Liver (tissue), 10 donors: ENCODE measurements at places on chromosomes 12 and 14.

- no peak overlapping the region for H3K4me3 ChIP-seq
- peaks cover 2% of the 10 kb centered on the region for H3K36me3 ChIP-seq
- H3K27ac ChIP-seq, result no peak overlapping the region
- no peaks in the 10 kb centered on the region for H3K4me1 ChIP-seq
Observed at GRCh38 chr14:72818998-72819397, 74.9 kb downstream of the DPF3 start.

- H3K4me1 ChIP-seq, result no peaks in the 10 kb centered on the region
- H3K36me3 ChIP-seq, result no peaks in the 10 kb centered on the region
- no peak for DNase-seq
Observed at GRCh38 chr12:93002293-93003054, 73.4 kb upstream of the EEA1 start.

GRCh38 chr12:62260733-62261683 is 804 bp downstream of the USP15 start:
- H3K27me3 ChIP-seq, result no peaks in the 10 kb centered on the region
- peak overlapping the region; percentile 97 for H3K27ac ChIP-seq
- H3K4me3 ChIP-seq, result peak overlapping the region; percentile 84

- no peaks in the 10 kb centered on the region for H3K27me3 ChIP-seq
- H3K4me3 ChIP-seq, result no peak overlapping the region
- no peaks in the 10 kb centered on the region for H3K36me3 ChIP-seq
- DNase-seq, result no peak
- peaks cover 39% of the 10 kb centered on the region for H3K4me1 ChIP-seq
- H3K27ac ChIP-seq, result no peak overlapping the region
Observed at GRCh38 chr14:69945912-69946311, 66.7 kb downstream of the SMOC1 start.
